ENCODE measurements at places on chromosomes 1 and 21. TPM values are rescaled to one million over a fixed set of nuclear protein-coding genes. Genes with fewer than 3 reads are reported as not detected.
A peak's percentile ranks its signal among the peaks of the same experiment; 100 is the strongest.

DNA sequence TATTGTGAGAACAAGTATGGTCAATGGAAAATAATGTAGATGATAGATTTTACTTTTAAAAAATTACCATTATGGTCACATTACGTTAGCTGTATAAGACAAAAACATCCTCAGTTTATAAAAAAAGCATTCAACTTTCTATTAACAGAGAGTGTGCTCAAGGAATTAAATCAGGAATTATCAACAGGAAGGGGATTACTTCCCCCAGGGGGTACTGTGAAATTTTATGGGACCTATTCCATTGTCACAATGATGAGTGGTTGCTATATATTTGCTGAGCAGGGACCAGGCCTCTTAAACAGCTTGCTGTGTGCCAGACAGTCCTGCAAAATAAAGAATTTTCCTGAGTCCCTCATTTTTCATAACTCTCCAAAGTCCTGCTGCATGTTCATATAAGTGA lies 21.2 kb downstream of the JAM2 start:
- no peak for DNase-seq

Gene NEGR1
- polyA plus RNA-seq: 5.1 TPM

Gene KCNA3
- 0.09 TPM for polyA plus RNA-seq

DNA sequence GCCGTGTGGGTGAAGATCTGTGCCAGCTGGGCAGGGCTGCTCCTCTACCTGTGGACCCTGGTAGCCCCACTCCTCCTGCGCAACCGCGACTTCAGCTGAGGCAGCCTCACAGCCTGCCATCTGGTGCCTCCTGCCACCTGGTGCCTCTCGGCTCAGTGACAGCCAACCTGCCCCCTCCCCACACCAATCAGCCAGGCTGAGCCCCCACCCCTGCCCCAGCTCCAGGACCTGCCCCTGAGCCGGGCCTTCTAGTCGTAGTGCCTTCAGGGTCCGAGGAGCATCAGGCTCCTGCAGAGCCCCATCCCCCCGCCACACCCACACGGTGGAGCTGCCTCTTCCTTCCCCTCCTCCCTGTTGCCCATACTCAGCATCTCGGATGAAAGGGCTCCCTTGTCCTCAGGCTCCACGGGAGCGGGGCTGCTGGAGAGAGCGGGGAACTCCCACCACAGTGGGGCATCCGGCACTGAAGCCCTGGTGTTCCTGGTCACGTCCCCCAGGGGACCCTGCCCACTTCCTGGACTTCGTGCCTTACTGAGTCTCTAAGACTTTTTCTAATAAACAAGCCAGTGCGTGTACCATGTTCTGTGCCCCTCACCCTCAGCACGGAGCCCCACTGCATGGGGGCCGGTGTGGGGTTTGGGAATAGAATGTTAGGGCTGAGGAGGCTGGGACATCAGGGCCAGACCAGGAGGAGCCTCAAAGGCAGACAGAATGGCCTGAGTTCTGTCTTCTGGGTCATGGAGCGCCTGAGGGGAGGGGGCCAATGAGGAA lies 21.3 kb downstream of the SERINC2 start:
- DNase-seq: no peak

- no peak for DNase-seq
Measured at GRCh38 chr1:158329733-158330132, 1.6 kb downstream of the CD1B start.

DNA sequence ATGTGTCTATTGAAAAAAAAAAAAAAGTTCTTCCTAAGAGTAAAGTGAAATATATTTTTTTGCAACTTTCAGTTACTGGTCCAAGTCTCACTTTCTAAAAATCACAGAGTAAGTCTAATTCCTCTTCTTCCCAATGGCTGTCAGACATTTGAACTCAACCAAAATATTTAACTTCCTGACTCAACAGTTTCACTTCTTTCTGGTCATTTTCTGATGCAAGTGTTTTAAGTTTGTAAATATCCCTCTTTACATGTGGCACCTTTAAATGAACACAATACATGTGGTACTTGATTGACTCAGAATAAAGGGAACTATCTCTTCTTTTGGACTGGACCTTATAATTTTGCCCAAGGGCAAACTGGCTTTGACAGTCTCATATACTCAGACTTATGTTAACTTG lies 76.7 kb downstream of the ASH1L start:
- no peak for DNase-seq

Gene SUSD4
- 1.8 TPM for polyA plus RNA-seq

GRCh38 chr1:234961456-234962339 lies 166.9 kb downstream of the TOMM20 start:
- DNase-seq: peak; percentile 96

DNA sequence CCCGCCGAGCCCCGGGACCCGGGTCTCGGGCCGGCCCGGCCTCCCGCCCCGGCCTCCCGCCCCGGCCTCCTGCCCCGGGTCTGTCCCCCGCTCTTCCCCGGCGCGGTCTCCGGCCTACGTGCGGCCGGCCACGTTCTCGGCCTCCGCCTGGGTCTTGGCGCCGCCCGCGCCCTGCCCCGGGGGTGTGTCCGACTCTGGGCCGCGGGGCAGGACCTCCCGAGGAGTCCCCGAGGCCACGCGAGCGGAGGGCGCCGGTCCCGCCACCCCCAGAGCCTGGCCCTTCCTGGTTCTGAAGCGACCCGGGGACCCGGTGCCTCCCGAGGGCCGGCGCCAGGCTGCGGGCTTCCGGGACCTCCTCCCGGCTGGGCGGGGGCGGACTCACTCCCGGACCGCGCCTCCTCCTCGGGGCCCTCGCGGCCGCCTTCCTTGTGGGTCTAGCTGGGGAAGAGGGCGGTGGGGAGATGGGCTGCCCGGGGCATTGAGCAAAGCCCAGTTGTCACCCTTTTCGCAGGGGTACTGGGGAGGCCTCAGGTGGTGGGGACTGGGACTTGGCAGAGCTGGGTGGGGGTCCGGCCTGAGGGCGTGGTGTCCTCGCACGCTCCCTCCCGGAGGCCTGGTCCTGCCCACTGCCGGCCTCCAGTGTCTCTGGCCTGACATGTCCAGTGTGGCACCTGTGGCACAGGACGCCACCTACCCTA lies 558 bp downstream of the PFKL start:
- peak; percentile 19 for DNase-seq

DNA sequence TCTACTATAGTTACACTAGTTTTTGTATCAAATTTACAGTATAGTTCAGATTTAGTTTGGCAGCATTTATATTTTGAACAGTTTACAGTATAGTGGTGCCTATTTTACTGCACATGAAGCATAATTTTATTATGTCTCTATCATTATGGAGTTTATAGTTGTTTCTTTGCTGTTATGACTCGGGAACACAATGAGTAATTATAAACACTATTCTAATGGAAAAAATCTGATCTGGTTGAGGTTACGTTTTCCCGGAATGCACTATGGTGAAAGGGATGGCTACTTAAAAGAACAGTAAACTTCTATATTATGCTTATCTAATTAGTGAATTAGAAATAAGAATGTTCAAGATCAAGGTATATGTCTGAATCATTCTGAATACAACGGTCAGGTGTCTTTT lies 10.6 kb downstream of the LCA5L start:
- peak; percentile 33 for DNase-seq

GRCh38 chr1:222970711-222971110 lies 155.9 kb downstream of the DISP1 start:
- DNase-seq: no peak

GRCh38 chr1:54811739-54812655 lies 10.9 kb upstream of the TTC22 start:
- no peak for DNase-seq

Gene EDEM3
- 10.2 TPM for polyA plus RNA-seq

Gene PLCH2
- 1.9 TPM for polyA plus RNA-seq

Gene AQP10
- polyA plus RNA-seq: not detected

Gene CNKSR1
- polyA plus RNA-seq: 0.30 TPM

DNA sequence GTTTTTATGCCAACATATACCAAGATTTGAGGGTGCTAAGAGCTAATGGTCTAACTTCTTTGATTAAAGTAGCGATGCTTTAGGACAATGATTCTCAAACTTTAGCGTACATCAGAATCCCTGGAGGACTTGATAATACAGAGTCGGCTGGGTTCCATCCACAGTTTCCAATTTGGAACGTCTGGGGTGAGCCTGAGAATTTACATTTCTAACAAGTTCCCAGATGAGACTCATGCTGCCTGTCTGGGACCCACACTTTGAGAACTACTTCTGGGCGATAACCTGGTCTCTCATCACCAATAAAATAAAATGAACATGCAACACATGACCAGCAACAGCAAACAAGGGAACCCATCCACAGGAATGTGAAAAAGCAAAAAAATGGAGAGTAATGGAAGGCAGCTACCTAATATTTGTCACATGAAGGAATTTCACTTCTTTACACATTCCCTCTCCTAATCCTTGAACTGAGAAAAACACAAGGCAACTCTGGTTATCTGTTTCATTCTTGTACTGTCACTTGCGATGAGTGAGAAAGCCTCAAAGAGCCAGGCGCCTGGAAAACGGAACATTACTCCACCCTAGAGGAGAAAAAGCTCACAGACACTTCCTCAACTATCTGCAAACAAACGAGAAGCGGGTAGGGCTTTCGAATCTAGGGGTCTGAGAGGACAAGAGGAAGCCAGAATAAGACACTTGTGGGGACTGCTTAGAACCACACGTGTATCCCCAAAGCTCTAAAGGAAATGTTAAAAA lies 14.0 kb downstream of the HSF2BP start:
- peak; percentile 82 for DNase-seq

DNA sequence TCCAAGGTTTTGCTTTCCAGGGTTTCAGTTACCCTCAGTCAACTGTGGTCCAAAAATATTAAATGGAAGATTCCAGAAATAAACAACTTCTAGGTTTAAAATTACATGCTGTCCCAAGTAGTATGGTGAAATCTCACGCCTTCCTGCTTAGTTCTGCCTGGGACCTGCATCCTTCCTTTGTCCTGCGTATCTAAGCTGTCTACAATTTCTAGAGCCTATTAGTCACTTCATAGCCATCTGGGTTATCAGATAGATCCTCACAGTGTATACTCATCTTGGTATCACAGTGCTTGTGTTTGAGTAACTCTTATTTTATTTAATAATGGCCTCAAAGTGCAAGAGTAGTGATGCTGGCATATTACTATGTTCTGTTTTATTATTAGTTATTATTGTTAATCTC lies 157.7 kb downstream of the ROR1 start:
- peak; percentile 79 for DNase-seq

- DNase-seq: no peak
Measured at GRCh38 chr21:34687065-34687464, 18.3 kb downstream of the CLIC6 start.

DNA sequence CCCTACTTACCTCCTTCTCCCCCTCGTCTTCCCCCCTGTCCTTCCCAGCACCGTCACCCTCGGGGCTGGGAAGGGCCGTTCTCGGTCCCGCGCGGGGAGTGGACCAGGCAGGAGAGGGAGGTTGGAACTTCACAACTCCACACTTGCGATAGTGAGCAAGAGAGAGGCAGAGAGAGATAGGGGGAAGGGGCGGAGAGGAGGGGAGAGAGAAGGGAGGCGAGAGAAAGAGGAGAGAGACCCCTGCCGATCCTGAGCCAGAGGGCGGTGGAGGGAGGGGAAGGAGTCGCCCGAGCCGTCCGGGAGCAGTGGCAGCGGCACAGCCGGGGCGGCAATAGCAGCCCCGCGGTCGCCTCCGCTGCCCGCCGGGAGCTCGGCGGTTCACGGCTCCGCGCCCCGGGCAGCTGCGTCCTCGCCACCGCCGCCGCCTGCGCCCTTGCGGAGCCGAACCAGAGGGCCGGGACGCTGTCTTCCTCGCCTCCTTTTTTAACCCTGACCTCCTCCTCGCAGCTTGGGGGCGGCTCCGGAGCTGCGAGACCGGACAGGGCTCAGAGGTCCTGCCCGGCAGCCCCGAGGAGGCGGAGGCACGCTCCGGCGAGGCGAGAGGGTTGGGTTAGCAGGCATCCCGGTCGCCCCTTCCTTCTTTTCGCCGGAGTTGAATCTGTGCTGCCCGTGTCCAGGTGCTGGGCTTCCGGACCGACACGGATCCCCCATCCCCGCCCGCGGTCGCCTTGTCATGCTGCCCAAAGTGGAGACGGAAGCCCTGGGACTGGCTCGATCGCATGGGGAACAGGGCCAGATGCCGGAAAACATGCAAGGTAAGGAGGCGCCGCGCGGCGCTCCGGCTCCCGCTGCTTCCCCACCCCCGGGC lies 11.7 kb downstream of the NR5A2 start:
- no peak for DNase-seq

DNA sequence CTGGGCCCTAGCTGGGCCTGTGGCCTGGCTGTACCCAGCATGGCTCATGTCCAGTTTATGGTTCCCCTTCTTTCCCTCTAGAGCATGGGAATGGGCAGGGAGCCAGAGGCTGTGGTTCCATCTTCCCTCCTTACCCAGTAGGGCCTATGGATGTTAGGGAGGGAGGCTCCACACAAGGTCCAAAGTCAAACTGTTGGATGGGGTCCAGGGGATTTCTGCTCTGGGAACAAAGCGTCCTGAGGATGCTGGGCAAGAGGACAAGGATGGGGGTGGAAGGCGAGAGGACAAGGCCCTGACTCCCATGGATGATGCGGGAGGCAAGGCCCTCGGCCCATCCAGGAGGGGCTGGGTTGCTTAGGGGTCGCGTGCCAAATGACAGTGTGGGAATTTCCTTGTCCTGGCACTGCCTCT lies 17.3 kb downstream of the CSF1 start:
- DNase-seq: peak; percentile 76

DNA sequence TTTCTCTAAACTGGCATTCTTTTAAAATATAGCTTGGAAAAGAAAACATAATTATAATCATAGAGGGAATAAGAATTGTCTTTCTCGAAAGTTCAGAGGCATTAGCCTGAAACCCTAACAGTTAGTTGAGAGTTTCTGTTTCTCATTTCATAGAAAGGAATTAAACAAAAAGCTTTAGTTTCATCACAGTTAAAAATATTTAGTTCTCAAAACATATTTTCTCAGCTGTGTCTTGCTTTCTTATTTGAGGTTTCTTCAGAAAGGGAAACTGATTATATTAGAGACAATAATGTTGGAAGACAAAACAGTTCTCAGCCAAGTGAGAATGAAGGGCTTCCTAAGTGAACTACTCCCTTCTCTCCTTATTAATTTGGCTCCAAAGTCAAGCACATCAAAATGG lies 75.4 kb upstream of the C1orf105 start:
- DNase-seq: no peak

- peak; percentile 55 for DNase-seq
Measured at GRCh38 chr1:165857046-165857801, 29.8 kb downstream of the UCK2 start.

DNA sequence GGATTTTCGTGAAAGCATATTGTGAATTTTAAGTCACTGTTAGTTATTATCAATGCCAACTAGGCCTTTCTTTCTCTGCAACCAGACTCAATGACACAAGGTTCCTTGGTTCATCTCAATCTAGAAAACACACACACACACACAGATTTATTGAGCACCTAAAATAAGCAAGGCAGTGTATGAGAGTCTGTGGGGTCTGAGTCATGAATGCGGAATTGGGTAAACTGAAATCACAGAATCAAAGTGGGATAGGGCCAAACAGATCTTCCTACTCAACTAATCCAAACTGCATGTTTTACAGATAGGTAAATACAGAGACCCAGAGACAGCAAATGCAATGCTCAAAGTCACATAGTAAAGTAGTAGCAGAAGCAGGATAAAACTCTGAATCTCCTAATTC lies 48.5 kb upstream of the NRDC start:
- peak; percentile 78 for DNase-seq
